A172 (cell line): ENCODE measurements at places on chromosomes 13 and 19. TPM values are rescaled to one million over a fixed set of nuclear protein-coding genes. Genes with fewer than 3 reads are reported as not detected.

The CYP4F11 gene
- 0.62 and 2.2 TPM in 2 replicates for total RNA-seq

The CYP2A6 gene
- not detected in 2 replicates for total RNA-seq

The KCNN1 gene
- total RNA-seq, result 0.14 TPM in 1 of 2 replicates, not detected in the other

The ZNF708 gene
- total RNA-seq, result 4.2 and 10.6 TPM in 2 replicates

The HIF3A gene
- total RNA-seq, result not detected in 2 replicates

The KIR2DL3 gene
- total RNA-seq, result not detected in 2 replicates

The ISYNA1 gene
- 0.72 and 0.98 TPM in 2 replicates for total RNA-seq

The PALM3 gene
- total RNA-seq, result 3.0 and 6.2 TPM in 2 replicates

The SIGLEC7 gene
- not detected in 2 replicates for total RNA-seq

The CDC42EP5 gene
- 17.2 and 19.1 TPM in 2 replicates for total RNA-seq

The KLC3 gene
- total RNA-seq, result not detected in 2 replicates

The MIA gene
- total RNA-seq, result not detected in 2 replicates

The RGL3 gene
- 4.8 and 11.1 TPM in 2 replicates for total RNA-seq

The RETN gene
- not detected in 2 replicates for total RNA-seq
